ENCODE measurements at places on chromosomes 11 and 22. TPM values are rescaled to one million over a fixed set of nuclear protein-coding genes. Genes with fewer than 3 reads are reported as not detected.

DNA sequence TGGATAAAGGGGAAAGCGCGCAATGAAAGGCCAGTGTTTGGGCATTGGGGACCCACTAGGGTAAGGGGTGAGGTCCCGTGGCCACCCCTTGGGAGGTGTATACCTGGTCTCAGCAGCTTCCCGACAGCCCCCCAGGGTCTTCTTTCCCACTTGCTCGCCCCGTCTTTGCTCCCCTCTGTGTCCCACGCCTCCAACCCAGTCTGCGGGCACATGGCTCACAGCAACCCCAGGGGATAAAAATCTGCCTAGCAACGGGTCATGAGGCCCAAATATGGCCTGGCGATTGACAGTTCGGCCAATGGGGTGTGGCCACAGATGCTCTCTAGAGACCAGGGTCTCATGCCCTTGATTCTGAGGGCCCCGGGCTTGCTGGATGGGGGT is 41.6 kb downstream of the AHNAK start:
- no peaks in the 10 kb centered on the region for H3K36me3 ChIP-seq
- DNase-seq: no peak
- no peaks in the 10 kb centered on the region for H3K27me3 ChIP-seq
- H3K4me3 ChIP-seq: no peak overlapping the region
- H3K4me1 ChIP-seq: no peaks in the 10 kb centered on the region
- no peak overlapping the region for H3K27ac ChIP-seq

GRCh38 chr11:9203691-9204311 is 61.3 kb downstream of the DENND5A start:
- no peaks in the 10 kb centered on the region for H3K27me3 ChIP-seq
- no peaks in the 10 kb centered on the region for H3K4me1 ChIP-seq
- no peak for DNase-seq
- no peak overlapping the region for H3K27ac ChIP-seq

Gene RASSF10
- total RNA-seq: not detected

- no peaks in the 10 kb centered on the region for H3K36me3 ChIP-seq
- H3K27me3 ChIP-seq: no peaks in the 10 kb centered on the region
- peaks cover 13% of the 10 kb centered on the region for H3K4me1 ChIP-seq
- H3K4me3 ChIP-seq: no peak overlapping the region
- peak; percentile 80 for DNase-seq
These were observed 18.0 kb upstream of the IL17REL start for GRCh38 chr22:50030297-50031188.

Gene FAT3
- total RNA-seq: not detected

DNA sequence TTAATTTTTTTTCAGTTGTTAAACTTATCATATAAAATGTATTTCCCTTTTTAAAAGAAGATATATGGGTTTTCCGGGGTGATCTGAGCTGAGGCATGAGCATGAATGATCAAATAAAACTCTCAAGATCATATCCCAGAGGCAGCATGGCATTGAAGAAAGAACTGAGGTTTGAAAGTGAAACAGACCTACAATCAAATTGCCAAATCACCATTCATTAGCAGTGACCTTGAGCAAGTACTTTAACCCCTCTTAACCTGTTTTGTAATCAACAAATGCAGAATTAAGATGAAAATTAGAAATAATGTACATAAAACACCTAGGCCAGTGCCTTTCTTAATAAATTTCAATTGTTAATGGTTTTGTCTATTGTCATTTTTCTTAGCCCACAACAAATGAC is 116.0 kb downstream of the RBFOX2 start:
- H3K27me3 ChIP-seq: peaks cover 6% of the 10 kb centered on the region
- no peak for DNase-seq
- no peaks in the 10 kb centered on the region for H3K4me1 ChIP-seq
- H3K4me3 ChIP-seq: no peak overlapping the region
- no peaks in the 10 kb centered on the region for H3K36me3 ChIP-seq

Gene EED
- total RNA-seq: 65.7 TPM

DNA sequence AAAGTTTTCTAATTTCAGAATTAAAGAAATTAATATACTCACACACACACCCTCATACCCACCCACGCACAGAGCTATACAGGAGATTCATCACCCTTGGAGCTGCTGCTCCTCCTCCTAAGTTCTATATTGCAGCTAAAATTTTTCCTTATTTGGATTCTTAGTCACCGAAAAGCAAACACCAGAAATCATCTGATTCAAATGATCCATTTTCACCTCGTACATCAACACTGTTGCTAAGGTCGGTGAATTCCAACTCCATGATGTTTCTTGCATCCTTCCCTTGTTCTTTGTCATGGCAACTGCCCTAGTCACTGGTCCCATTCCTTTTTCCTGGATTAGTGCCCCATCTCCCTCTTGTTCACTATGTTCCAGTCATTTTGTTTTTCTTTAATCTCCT is 286.2 kb downstream of the GRM5 start:
- H3K27ac ChIP-seq: no peak overlapping the region
- no peaks in the 10 kb centered on the region for H3K4me1 ChIP-seq
- no peak overlapping the region for H3K4me3 ChIP-seq
- H3K36me3 ChIP-seq: no peaks in the 10 kb centered on the region
- DNase-seq: no peak
- H3K27me3 ChIP-seq: no peaks in the 10 kb centered on the region

DNA sequence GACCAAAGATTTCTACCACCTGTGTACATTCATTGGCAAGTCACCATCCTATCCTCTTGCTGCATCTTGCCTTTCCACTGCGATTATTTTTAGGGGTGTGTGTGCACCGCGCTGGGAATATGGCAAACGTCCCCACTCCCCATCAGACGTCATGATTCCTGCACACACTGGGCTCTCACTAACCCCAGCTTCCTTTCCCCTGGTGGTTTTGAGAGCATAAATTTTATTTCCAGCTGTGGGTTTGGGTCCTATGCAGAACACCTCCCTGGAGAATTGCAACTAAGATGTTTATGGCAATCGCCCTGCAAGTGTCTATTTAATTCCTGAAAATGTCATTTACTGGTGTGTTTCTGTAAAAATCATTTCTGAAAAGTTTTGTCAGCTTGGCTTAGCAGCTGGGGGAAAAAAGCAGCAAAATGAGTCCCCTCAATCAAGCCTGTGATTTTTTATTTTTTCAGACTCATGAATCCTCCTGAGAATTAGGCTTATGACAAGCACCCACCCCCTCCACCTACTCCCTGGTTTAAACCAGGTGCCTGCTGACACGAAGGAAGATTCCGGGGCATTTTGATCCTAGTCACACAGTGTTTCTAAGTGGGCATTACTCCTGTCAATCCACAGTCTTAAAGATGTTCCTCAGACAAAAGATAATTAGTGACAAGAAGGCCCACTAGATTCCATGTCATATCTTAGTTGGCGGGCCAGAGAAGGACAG is 23.8 kb downstream of the UPB1 start:
- DNase-seq: no peak
- no peak overlapping the region for H3K4me3 ChIP-seq
- no peaks in the 10 kb centered on the region for H3K27me3 ChIP-seq
- no peaks in the 10 kb centered on the region for H3K36me3 ChIP-seq
- no peaks in the 10 kb centered on the region for H3K4me1 ChIP-seq

- no peak overlapping the region for H3K27ac ChIP-seq
- H3K36me3 ChIP-seq: no peaks in the 10 kb centered on the region
- DNase-seq: no peak
- H3K4me1 ChIP-seq: no peaks in the 10 kb centered on the region
These were observed 1437.8 kb downstream of the BRD1 start for GRCh38 chr22:48389916-48390315.

GRCh38 chr11:109730669-109731068 is 308.7 kb downstream of the C11orf87 start:
- no peaks in the 10 kb centered on the region for H3K4me1 ChIP-seq
- no peaks in the 10 kb centered on the region for H3K27me3 ChIP-seq
- DNase-seq: no peak
- no peak overlapping the region for H3K4me3 ChIP-seq

DNA sequence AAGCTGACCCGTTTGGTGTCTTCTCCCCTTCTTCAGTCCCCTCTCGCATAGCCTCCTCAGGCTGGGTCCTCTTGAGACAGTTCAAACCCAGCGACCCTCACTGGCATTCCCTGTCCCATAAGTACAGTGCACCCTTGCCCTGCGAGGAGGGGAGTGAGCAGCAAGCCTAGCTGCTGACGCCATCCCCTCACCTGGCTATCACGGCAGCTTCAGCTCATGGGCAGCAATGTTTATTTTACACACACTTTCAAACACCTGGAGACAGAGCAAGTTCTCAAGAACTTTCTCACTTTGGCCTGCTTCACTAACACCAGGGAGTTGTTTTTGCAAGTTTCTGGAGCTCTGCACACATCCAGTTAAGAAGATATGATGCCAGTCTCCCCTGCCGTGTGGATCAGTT is 189.6 kb upstream of the E2F8 start:
- H3K27me3 ChIP-seq: peaks cover 4% of the 10 kb centered on the region
- no peak overlapping the region for H3K4me3 ChIP-seq
- H3K36me3 ChIP-seq: no peaks in the 10 kb centered on the region
- DNase-seq: no peak
- no peaks in the 10 kb centered on the region for H3K4me1 ChIP-seq

GRCh38 chr11:116357784-116358544 is 414.8 kb downstream of the BUD13 start:
- no peak for DNase-seq
- no peaks in the 10 kb centered on the region for H3K4me1 ChIP-seq
- H3K4me3 ChIP-seq: no peak overlapping the region
- H3K36me3 ChIP-seq: no peaks in the 10 kb centered on the region

Gene APOBEC3B
- total RNA-seq: 2.1 TPM

Gene SYT12
- not detected for total RNA-seq

Gene CCDC89
- not detected for total RNA-seq

DNA sequence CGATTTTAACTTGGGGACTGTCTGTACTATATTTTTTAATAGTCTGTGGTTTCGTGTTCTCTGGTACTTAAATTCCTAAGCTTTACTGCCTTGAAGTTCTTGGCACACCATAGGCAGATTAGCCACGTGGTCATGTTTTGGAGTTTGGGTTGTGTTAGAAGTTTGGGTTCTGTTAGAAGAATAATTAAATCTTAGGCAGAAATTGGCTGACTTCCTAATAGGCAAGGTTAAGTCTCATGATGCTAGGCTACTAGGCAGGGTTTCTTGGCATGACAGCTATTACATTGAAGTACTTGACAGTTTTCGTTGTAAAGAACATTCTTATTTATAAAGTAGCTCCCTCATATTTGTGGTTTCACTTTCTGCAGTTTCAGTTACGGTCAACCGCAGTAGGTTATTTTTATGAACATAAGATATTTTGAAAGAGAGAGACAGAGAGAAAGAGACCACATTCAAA is 30.0 kb upstream of the MMP7 start:
- no peaks in the 10 kb centered on the region for H3K36me3 ChIP-seq
- peak overlapping the region; percentile 33 for H3K27ac ChIP-seq
- DNase-seq: no peak
- peaks cover 10% of the 10 kb centered on the region for H3K27me3 ChIP-seq
- H3K4me1 ChIP-seq: peaks cover 23% of the 10 kb centered on the region

DNA sequence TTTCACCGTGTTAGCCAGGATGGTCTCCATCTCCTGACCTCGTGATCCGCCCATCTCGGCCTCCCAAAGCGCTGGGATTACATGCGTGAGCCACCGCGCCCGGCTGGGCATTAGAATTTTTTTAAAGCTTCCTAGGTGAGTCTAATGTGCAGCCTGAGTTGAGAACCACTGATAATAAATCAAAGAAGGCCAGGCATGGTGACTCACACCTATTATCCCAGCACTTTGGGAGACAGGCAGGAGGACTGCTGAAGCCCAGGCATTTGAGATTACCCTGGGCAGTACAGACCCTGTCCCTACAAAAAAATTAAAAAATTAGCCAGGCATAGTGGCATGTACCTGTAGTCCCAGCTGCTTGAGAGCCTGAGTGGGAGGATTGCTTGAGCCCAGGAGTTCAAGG is 13.7 kb downstream of the MEI1 start:
- H3K4me3 ChIP-seq: no peak overlapping the region
- no peak overlapping the region for H3K27ac ChIP-seq
- no peaks in the 10 kb centered on the region for H3K27me3 ChIP-seq
- no peaks in the 10 kb centered on the region for H3K4me1 ChIP-seq
- H3K36me3 ChIP-seq: no peaks in the 10 kb centered on the region

DNA sequence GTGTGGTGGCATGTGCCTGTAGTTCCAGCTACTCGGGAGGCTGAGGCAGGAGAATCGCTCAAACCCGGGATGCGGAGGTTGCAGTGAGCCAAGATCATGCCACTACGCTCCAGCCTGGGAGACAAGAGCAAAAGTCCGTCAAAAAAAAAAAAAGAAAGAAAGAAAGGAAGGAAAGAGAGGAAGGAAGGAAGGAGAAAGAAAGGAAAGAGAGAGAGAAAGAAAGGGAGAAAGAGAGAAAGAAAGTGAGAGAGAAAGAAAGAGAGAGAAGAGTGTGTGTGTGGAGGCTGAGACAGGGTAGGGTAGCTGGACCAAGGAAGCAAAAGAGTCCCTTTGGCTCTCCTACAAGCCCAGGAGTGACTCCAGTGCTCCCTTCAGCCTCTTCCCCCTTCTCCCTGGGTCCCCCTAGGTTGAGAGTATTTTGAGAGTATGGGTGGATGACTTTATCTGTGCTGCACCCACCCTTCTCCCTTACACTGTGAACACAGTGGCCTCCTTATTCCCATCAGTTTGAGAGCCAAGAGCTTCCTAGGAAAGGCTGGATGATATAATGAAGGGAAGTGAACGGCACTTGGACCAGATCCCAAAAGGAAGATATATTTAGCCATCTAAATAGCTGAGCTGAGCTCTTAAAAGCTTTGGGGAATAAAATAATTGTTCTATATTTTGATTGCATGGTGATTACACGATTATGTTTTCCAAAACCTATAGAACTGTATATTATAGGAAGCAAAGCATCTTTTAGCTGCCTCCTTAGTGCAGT is 9.5 kb upstream of the DENND5A start:
- H3K27me3 ChIP-seq: no peaks in the 10 kb centered on the region
- H3K4me3 ChIP-seq: no peak overlapping the region
- no peaks in the 10 kb centered on the region for H3K4me1 ChIP-seq
- no peak for DNase-seq
- no peak overlapping the region for H3K27ac ChIP-seq
- no peaks in the 10 kb centered on the region for H3K36me3 ChIP-seq

DNA sequence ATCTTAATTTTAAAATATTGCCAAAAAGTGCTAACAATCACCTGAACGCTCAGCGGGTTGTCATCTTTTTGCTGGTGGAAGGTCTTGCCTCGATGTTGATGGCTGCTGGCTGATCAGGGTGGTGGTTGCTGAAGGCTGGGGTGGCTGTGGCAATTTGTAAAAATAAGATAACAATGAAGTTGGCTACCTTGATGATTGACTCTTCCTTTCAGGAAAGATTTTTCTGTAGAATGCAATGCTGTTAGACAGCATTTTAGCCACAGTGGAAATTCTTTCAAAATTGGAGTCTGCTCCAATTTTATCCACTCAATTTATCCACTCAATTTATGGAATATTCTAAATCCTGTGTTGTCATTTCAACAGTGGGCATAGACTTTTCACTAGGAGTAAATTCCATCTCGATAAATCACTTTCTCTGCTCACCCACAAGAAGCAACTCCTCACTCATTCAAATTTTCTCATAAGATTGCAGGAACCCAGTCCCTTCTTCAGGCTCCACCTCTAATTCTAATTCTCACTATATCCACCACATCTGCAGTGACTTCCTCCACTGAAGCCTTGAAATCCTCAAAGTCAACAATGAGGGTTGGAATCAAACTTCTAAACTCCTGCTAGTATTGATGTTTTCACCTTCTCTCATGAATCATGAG is 78.8 kb downstream of the LINC01488 start:
- H3K36me3 ChIP-seq: no peaks in the 10 kb centered on the region
- no peak for DNase-seq
- no peak overlapping the region for H3K27ac ChIP-seq

Gene OR8G5
- not detected for total RNA-seq

GRCh38 chr22:26825960-26826935 is 168.9 kb downstream of the MIAT start:
- no peaks in the 10 kb centered on the region for H3K36me3 ChIP-seq
- no peaks in the 10 kb centered on the region for H3K27me3 ChIP-seq

Gene POGLUT3
- 6.3 TPM for total RNA-seq

Gene IGLL5
- 0.39 TPM for total RNA-seq

Gene CYTH4
- total RNA-seq: 153 TPM
